ENCODE measurements at places on chromosomes 5 and 9.

DNA sequence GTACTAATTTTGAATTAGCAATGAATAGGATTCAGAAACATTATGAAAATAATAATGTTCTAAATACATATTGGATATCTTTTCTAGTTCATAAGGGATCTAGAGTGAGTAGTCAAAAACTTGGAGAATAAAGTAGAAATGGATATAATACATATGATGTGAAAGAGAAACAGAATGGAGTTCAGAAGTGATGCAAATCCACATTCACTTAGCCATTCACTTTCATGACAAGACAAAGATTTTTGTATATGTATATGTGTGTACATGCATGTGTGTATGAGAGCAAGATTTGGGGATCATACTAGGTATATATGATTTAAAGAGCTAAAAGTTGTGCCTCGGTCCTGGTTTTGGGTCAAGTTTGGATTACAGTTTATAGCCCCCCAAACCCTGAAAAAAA lies 34.1 kb downstream of the TMEM252 start:
- DNase-seq, result no peak

GRCh38 chr5:124748687-124749594 lies 2.5 kb upstream of the ZNF608 start:
- DNase-seq, result no peak

DNA sequence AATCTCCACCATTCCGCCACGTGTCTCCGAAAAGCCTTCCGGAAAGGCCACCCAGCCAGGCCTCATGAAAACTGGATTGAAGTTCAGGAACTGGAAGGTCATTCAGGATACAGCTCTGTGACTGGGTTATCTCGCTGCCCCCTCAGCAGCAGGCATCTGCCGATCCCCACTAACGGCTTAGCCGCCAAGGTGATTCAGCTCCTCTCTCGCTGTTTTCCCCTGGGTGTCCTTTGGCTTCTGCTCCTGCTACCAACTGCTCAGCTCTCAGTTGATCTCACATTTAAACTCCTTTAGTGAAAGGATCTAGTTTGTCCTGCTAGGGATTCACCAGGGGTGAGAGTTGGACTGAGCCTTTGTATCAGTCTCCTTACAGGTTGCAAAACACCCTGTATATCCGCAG lies 2.2 kb upstream of the GDNF start:
- no peak for DNase-seq

- no peak for DNase-seq
Observed at GRCh38 chr5:56402266-56403220, 169.4 kb upstream of the ANKRD55 start.

- DNase-seq, result no peak
Observed at GRCh38 chr5:25544652-25545249, 900.0 kb upstream of the CDH10 start.

GRCh38 chr5:51383131-51384121 lies at the start of gene ISL1:
Gene ISL1 (plus strand): TSS chr5:51383448. CDS start chr5:51383672, 224 bp downstream.
- DNase-seq, result no peak

- DNase-seq, result no peak
Observed at GRCh38 chr5:20528471-20528870, 540.5 kb upstream of the CDH18 start.

DNA sequence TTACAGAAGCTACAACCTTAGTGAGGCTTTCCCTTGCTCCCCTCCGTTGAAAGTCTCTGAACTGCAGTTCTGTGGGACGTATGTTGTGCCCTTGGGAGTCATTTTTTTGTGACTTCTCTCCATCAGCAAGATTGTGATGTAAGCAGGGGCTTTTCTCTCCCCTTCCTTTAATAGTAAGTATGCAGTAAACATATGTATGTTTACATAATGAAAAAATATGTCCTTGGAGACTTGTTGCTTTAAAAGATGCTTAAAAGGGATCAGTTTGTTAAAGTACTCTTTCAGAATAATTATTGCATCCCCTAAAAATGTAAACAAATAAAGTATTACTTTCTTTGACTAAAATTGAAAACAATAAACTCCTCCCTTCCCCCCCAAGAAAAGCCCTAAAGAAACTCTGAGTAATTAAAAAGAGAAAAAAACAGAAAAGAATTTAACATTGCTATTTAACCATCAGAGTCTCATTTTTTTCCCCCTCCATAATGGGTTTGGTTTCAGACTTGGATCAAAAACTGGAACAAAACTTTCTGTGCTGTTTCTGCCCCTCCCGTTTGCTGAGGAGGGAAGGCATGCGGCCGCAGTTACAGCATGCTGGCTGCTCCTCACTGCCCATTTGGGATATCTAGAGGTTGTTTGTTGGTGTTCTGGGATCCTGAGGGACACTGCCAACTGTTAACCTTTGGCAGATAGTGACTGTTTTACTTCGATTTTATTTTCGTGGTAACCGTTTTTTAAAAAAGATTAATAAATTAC lies 40.2 kb downstream of the TRIO start:
- DNase-seq, result no peak

DNA sequence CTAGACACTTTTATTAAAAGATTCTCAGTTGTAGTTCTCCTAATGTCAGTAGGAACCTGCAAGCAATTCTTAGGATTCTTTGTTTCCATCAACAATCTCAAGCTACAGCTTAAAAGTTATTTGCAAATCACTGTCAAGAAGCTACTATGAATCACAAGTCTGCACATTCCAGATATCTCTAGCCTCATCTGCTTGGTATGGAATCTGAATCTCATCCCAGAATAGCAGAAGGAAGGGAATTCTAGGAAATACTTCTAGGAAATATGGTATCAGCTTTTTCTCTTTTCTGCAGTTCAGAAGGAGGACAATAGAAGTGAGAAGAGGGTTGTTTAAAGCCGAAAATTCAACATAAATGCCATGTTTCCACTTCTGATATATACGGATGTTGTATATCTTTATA lies 792.2 kb upstream of the CDH9 start:
- DNase-seq, result no peak

- DNase-seq, result no peak
Observed at GRCh38 chr9:17824191-17824590, 245.3 kb downstream of the SH3GL2 start.

GRCh38 chr5:1358726-1359025 lies 13.8 kb upstream of the CLPTM1L start:
- no peak for DNase-seq

GRCh38 chr9:95092262-95093072 lies 225.0 kb downstream of the FANCC start:
- no peak for DNase-seq

- no peak for DNase-seq
Observed at GRCh38 chr5:125409861-125410536, 663.6 kb upstream of the ZNF608 start.

- no peak for DNase-seq
Observed at GRCh38 chr9:76709020-76709419, 55.2 kb upstream of the PCA3 start.

GRCh38 chr5:16245249-16245648 lies 65.7 kb upstream of the MARCHF11 start:
- DNase-seq, result no peak

GRCh38 chr5:34886392-34887119 lies 28.7 kb downstream of the RAD1 start:
- DNase-seq, result no peak

DNA sequence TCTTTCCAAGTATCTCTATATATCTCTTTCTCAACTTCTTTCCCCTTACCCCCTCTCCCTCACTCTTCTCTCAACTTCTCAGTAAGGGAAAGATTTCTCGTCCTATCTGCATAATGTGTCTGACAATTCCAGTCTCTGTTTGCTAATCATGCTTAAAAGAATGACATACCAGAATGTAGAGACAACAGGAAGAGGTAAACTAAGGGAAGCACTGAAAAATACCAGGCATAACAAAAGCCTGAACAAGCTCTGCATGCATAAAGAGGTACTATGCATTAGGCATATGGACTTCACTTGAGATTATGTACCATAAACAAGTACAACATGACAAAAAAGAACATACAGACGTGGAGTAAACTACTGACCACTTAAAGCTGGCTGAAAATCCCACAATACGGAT lies 62.6 kb downstream of the SEMA5A start:
- DNase-seq, result no peak

- DNase-seq, result no peak
Observed at GRCh38 chr5:16855485-16855884, 80.6 kb downstream of the MYO10 start.

DNA sequence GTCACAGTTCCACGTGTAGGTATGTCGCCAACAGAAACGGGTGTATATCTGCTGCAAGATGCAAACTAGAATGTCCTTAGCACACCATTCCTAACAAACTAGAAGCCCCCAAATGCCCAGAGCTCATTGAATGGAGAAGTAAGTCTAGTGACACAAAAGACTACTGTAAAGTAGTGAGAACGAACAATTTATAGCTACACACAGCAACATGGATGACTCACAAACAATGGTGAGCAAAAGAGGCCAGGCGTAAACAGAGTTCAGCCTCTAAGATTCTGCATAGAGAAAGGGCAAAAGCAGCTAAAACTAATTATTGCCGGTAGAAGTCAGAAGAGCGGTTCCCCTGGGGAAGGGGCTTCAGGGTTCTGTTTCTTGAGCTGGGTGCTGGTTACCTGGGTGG lies 74.7 kb downstream of the AMBP start:
- DNase-seq, result no peak

DNA sequence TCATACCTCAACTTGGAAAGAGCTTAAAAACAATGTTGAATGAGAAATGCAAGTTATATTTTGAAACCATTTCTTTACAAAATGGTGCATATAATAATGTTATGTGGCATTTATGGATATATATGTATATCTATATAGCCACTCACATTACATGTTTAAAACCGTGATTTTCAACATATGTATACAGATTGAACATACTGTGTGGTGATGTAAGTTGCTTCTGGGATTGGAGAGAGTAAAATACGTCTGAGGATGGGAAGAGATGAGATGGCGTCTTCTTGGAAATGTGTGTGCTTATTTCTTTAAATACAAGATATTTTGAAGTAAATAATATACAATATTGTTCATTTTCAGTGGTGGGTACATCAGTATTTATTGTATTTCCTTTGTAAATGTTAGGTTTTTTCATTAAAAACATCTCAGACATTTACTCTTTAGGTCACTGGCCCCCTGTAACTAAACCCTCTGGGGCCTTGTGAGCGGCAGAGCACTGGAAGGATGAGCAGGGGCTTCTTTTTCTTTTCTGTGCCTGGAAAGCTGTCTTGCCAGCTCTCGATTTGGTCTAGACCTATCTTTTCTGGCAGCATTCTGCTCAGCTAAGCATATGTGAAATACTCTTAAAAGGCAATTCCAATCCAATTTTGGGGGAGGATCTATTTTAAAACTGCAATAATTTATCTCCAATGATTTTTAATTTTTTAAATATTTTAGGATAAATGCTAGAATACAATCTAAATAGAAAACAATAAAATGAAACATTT lies 42.8 kb upstream of the HMHB1 start:
- DNase-seq, result no peak

DNA sequence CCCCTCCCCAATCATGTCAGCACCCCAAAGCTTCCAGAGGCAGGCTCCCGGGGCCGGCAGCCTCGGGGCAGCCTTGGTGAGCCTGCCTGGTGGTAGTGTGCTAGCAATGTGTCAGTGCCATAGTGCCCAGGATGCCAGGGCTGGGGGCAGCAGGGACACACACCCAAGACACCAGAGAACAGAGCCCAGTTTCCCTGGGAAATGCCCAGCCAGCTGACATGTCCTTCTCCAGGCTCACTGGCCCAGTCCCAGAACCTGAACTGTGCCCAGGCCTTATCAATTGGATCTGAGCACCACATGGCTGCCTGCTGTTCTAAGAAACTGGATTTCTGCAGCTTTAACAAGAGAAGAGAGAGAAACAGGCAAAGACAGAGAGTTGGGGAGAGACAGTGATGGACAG lies 74.9 kb upstream of the LRRTM2 start:
- DNase-seq, result no peak

- DNase-seq, result peak; percentile 43
Observed at GRCh38 chr5:157431544-157432200, 28.3 kb upstream of the NIPAL4 start.

DNA sequence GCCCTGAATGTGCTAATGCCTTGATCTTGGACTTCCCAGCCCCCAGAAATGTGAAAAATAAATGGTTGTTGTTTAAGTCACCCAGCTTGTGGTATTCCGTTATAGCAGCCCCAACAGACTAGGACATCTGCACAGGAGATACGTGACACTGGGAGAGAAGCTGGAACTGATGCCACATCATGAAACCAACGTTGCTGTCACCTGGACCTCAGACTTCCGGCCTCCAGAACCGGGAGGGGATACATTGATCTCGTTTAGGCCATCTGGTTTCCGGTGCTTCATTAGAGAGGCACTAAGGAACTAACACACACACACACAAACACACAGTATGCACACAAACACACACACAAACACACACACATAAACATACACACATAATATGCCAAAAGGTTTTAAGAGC lies 75.0 kb upstream of the ICE1 start:
- DNase-seq, result no peak

DNA sequence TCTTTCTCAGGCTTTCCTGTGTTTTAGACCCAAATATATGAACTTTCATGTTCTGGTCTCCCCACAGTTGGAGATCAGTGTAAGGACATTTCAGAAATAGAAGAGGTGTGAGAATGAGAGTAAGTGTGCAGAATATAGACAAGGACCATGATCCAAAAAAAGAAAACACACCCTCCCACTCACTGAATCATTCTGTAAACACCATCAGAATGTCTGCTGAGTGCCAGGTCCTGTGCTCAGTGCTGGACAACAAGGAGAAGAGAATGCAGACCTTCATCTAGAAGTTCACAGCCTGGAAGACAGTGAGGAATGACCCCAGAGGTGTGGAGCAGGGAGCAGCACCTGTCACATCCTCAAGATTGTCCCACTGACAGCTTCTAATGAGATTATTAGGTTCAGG lies 19.1 kb upstream of the SH3RF2 start:
- DNase-seq, result no peak

DNA sequence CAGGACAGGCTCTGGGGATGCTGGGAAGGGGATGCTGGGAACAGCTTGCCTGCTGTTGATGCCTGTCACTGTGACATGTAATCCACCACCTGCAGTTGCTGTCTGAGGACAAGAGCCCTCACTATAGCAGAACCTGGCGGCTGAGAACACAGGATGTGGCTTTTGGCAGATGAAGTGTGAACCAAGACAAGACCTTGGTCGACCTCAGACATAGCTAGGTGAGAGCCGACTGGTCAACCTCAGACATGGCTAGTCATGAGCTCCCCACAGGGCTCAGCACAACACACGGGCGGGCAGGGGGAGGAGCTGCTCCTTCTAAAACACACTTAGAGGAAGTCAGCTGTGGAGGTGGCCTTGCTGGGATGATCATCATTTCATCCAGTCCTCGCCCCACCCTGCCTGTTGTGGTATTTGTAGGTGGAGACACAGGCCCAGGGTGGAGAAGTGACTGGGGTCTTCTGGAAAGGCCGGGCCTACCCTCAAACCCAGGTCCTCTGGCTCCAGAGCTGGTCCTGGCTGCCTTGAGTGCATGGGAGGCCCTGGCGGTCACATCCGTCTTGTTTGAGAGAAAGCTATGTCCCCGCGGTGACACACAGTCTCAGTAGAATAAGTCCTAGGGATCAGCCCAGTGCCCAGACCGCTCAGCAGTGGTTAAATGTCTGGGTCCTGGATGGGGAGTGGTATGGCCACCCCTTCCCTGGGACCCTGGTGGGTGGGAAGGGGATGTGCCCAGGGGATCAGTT lies 6.1 kb downstream of the SUSD3 start:
- DNase-seq, result peak; percentile 88

GRCh38 chr9:114459464-114459863 lies 45.8 kb downstream of the WHRN start:
- no peak for DNase-seq

- DNase-seq, result no peak
Observed at GRCh38 chr9:83284746-83285145, 221.8 kb upstream of the RASEF start.

- no peak for DNase-seq
Observed at GRCh38 chr5:5104550-5104949, 35.6 kb upstream of the ADAMTS16 start.
